ENCODE measurements at places on chromosomes 5 and 9. TPM values are rescaled to one million over a fixed set of nuclear protein-coding genes. Genes with fewer than 3 reads are reported as not detected.

SPATA31D1 gene
- not detected for polyA plus RNA-seq

PROB1 gene
- 2.4 TPM for polyA plus RNA-seq

DNAI1 gene
- 3.0 TPM for polyA plus RNA-seq

FAM151B gene
- polyA plus RNA-seq: 4.2 TPM

GM2A gene
- polyA plus RNA-seq: 28.2 TPM

PCDHGB4 gene
- 7.6 TPM for polyA plus RNA-seq

TOR4A gene
- polyA plus RNA-seq: 4.5 TPM

SEMA4D gene
- polyA plus RNA-seq: 56.0 TPM

TAF11L5 gene
- polyA plus RNA-seq: not detected

SYNPO gene
- polyA plus RNA-seq: 85.9 TPM

COL27A1 gene
- 45.2 TPM for polyA plus RNA-seq

CNTLN gene
- polyA plus RNA-seq: 14.4 TPM
